ENCODE measurements at places on chromosomes 1 and 21.

DNA sequence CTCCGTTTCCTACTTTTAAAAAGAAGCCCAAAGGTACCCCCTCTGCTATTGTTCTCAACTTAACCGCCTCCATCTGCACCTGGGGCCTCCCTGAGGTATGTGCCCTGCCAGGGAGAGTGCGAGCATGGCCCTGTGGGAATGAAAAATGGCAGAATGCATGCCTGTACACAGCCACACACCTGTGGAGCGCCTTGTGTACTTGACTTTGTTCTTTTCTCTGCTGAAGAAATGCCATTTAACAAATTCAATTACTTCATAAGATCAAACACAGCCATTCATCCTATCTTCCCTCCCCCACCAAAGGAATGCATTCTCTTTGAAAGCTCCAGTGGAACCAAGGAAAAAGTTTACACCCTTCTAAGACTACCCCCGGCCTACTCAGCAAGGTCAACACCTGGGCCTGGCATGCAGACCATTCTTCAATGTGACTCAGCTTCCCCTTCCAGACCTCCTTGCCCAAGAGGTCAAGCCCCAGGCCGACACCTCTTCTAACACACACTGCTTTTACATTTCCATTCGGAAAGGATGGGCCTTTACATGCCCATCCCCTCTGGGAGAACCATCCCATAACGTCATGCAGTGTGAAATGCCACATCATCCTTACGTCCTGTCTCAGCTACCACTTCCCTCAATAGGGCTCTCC lies 123.7 kb downstream of the SMYD2 start:
- DNase-seq: no peak

GRCh38 chr1:225849925-225850324 lies 32.3 kb downstream of the TMEM63A start:
- no peak for DNase-seq

DNA sequence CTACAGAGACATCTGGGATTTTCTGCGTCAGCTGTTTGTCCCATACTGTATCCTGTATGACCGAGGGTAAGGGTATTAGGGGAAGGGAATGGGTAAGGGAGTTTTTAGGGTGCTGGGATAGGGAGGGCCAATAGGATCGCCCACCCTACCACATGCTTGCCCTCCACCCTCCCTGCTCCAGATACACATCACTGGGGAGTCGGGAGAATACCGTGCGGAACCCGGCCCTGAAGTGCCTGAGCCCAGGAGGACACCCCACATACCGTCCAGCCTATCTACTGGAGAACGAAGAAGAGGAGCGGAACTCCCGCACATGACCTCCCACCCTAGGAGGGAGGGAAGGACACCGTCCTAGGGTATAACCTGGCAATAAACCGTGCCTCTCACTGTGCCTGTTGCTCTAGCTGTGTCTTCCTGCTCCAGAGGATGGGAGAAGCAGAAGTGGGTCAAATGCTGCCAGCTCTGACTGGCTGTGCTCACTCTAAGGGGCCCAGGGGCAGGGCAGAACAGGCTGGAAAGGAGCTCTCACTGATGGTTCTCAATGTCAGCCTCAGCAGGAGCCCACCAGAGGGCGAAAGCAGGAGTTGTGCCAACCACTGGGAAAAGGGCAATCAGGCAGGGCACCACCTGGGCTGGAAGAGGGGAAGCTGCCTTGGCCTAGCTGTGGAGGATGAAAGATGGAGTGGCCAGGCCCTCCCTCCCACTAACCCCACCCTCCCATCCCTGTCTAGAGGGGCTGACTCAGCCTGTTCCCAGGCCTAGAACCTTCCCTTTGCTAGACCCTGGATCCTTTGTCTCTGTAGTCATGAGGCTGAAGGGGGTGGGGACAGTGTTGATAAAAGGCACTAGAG lies 440 bp upstream of the LENEP start:
- DNase-seq: no peak

DNA sequence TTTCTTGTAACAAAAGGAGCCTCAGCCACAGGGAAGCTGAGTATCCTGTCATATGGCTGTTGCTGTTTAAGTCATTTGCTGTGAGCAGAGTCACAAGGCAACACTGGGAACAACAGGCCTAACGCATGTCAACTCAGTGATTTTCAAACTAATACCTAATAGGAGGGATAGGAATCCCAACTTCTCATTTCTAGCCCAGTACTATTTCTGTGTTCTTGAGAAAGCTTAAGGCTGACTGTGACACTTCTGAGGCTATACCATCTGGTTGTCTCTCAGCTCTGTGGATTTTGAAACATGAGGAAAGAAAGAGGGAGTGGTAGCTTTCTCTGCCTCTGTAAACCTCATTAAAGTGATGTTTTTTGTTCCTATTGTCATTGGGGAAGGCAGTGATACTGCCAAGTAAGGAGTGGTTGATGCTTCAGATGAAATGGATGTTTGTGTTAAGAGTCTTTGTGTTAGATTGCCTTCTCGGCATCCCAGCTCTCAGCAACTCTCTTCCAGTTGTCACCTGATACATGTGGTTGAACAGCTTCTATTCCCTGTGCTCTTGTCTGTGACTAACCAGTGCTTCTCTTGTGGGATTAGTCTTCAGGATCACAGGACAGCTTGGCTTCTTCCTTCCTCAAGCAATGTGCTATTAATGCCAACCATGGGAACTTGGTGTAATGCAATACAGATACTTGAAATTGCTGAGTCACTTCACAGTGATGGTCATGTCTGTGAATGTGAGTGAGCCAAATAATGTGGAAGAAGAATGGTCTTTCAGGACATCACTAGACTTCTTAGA lies 166.8 kb upstream of the IVNS1ABP start:
- no peak for DNase-seq

GRCh38 chr1:107250169-107250568 lies 109.3 kb downstream of the NTNG1 start:
- DNase-seq: no peak

- DNase-seq: no peak
These were observed 233.6 kb downstream of the RPS6KC1 start for GRCh38 chr1:213284626-213285025.

- no peak for DNase-seq
These were observed 244.0 kb downstream of the DNM3 start for GRCh38 chr1:172085317-172085716.

- no peak for DNase-seq
These were observed 9.7 kb downstream of the SELE start for GRCh38 chr1:169724168-169724567.

DNA sequence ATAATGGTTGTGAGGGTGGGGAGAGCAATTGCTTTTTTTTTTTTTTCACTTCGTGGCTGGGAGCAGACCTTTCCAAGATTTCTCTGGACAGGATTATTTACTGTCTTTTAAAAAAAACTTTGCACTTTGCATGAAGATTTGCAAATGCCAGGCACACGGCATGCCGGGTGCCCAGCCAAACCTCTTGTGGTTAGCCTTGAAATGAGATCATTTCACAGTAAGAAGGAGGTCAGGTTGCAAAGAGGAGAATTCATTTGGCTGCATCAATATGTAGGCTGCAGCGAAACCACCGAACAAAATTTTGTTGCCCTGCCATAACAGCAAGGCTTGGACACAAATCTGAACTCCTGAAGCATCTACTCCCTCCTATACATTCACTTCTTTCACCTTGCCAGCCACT lies 36.5 kb upstream of the KCND3 start:
- DNase-seq: no peak

GRCh38 chr1:205014783-205015182 lies 28.2 kb upstream of the CNTN2 start:
- no peak for DNase-seq

- DNase-seq: no peak
These were observed 147.7 kb upstream of the IVNS1ABP start for GRCh38 chr1:185464777-185465176.

- DNase-seq: no peak
These were observed 14.8 kb downstream of the MFSD2A start for GRCh38 chr1:39969531-39970270.

DNA sequence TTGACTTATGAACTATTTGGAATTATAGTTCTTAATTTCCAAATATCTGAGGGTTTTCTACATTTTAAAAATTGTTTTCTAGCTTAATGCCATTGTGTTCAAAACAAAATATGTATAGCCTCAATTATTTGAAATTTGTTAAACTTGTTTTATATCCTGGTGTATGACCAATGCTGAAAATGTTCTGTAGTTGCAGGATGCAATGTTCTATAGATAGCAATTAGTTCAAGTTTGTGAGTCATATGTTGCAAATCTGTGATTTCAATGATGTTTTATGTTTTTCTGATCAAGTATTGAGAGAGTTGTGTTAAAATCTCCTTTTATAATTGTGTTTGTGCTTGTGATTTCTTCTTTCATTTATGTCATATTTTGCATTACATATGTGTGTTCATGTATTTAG lies 517.5 kb downstream of the ADGRL2 start:
- no peak for DNase-seq

DNA sequence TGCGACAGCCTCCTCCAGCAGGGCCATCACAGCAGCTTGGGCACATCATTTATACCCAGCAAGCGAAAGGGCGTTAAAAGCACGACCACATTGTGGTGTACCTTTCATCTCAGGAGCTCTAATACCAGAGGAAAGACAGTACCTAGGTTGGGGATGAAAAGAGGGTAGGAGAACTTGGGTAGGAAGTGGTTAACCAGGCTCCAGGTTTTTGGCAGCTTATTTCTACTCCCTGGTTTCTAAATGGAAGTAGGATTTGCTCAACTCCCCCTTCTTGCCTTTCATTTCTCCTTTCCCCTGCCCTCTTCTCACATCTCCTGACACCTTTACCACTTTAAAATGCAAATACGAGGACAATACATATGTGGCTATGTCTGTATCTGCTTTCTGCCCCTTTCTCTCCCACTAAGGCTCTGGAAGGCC lies 30.2 kb downstream of the FAM177B start:
- no peak for DNase-seq

DNA sequence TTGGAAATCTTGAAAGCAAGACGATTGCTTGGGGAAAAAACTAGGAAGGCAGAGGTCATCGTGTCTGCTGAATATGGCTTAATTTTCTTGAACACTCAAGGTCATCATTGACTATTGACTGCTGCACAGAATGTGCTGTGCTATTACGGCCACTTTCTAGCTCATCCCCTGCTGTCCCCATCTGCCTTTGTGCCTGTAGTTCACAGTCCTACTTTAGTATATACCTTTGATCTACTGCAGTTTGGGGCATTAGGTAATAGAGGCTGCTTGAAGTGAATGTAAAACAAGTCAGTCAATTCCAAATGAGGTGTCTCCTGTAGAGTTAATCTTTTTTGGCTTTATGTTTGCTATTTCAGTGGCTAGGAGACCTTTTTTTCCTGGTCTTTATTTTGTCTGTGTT lies 8.3 kb downstream of the RAB4A start:
- DNase-seq: no peak

- no peak for DNase-seq
These were observed 59.0 kb upstream of the ATF3 start for GRCh38 chr1:212549503-212550017.

DNA sequence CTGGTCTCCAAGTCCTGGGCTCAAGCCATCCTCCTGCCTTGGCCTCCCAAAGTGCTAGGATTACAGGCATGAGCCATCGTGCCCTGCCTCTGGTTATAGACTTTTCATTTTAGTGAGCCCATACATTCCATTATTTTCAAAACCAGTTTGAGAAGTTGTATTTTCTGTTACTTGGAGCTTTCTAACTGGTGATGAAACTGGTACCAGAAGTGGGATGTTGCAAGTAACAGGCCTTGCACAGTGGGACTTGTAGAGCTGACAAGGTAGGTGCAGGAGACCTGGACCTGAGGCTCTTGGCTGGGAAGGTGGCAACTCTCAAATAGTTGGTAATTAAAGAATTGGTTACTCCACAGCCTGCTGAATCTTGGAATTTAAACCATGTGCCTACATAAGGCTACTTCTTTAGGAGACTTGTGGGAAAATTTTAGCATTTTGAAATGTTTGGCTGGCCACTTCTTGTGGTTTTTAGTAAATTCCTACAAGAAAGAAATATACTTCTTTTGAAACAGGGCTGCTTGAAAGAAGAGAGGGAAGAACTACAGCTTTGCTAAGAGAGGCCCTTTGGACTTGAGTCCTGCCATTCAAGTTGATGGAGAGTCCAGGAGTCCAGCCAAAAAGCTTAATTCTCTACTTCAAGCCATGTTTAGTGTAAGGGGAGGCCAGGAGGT lies 9.8 kb upstream of the ALPL start:
- no peak for DNase-seq

- no peak for DNase-seq
These were observed 409.9 kb downstream of the PTPRU start for GRCh38 chr1:29646161-29646775.

- DNase-seq: no peak
These were observed 226.4 kb downstream of the DSCAM start for GRCh38 chr21:40620386-40621145.

GRCh38 chr1:157357111-157357510 lies 195.2 kb downstream of the FCRL5 start:
- no peak for DNase-seq
